ENCODE measurements at places on chromosomes 1 and 21.

DNA sequence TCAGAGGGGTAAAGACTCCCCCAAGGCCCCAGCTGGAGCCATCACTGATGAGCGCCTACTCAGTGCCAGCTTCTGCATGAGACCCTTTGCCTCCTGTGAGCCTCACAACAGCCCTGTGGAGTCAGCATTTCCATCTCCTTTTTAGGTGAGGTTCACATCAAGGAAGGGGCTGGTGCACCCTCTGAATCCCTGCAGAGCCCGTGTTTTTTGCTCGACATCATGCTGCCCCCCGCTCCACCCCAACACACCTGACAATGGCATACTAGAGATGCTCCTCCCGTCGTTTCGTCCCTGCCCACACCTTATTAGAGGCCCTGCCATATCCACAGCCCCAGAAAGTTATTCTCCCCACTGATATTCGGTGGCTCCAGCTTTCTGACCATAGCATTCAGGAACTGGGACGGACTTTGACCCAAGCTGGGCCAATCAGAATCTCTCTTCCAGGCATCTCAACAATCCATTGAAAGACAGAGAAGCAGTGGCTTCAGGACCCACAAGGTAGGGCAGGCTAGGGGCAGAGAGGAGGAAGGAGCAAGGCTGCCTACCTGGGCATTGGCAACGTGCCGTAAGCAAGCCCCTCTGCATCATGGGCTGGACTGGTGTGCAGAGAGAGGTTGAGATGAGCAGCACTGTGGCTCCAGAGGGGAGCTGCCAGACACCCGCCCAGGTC, 32.7 kb downstream of the EPHA10 start:
- DNase-seq, result no peak

DNA sequence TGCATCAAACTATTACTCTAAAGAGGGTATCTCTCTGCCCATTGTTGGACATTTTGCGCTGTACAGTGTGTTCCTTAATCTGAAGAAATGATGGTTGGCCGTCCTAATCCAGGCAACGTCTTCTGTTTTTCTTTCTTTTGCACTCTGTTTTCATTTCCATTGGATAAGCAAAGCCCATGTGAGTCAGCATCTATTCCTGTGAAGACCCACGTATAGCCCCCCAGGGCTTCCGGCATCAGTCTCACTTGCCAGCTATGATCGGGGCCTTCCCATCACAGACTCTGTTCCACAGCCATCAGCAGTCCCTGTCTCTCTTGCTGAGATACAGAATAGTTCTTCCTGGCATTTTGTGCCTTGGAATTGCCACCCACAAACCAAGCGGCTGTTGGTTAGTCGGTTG, 29.2 kb upstream of the BRDT start:
- DNase-seq, result no peak

DNA sequence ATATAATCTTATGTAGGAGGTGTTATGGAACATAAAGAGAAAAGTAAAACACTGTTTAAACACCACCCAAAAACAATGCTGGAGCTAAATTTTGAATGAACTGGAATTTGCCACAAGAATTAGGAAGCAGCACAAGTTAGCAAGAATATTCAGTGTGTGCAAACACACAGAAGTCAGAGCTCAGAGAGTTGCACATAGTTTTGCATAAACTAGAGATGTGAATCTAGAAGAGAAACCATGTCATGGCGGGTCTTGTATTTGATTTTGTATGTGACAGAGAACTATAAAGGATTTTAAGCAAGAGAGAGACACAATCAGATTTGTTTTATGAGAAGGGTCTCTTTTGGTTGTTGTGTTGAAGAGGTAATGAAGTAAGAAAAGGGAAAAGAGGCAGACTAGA, 38.2 kb downstream of the SELENOF start:
- DNase-seq, result no peak

GRCh38 chr1:17212487-17213121, 7.7 kb downstream of the PADI1 start:
- no peak for DNase-seq

- no peak for DNase-seq
These were observed 104.8 kb upstream of the IPO9 start for GRCh38 chr1:201724039-201724765.

DNA sequence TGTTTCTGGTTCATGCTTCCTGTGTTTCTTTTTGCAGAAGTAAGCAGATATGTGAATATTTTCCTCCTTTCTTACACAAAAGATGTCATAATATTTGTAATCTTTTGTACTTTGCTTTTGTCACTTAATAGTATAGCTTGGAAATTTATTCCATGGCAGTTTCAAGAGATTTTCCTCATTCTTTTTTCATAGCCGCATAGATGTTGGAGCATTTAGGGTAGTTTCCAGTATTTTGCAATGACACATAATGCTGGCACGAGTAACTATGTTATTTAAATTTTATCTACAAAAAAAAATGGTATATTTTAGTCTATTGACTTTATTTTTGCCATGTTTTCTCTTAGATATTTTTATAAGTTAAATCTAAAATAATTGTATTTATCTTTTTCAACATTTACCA, 40.7 kb downstream of the AGO3 start:
- no peak for DNase-seq

- DNase-seq, result no peak
These were observed 32.3 kb downstream of the COG2 start for GRCh38 chr1:230674581-230674980.

DNA sequence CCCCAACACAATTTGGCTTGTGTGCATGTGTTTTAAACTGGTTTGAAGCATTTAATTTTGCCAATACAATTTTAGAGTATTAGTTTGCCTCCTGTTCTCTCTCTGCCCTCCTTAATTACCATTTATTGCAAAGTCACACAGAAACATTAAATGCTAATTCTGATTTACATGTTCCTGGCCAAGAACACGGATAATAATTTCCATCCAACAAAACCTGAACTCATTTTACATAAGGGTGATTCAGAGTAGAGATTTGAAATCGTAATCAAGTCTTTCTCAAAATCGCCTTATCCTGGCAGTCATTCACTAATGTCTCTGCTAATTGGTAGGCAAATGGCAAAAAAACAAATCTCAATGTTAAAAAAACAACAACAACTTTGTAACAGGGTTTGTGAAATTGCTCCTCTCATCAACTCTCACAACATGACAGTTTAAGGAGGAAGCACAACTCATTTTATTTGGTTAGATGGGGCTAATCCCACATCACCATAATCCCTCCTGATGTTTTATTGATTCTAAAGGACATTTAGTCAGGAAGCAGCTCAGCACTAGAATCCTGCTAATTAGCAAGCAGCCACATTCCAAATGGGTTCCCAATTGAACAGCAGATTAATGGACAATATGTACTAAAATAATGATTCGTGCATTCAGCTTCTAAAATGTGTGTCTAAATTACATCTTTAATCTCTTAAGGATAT, 55.9 kb downstream of the C1orf87 start:
- DNase-seq, result no peak

DNA sequence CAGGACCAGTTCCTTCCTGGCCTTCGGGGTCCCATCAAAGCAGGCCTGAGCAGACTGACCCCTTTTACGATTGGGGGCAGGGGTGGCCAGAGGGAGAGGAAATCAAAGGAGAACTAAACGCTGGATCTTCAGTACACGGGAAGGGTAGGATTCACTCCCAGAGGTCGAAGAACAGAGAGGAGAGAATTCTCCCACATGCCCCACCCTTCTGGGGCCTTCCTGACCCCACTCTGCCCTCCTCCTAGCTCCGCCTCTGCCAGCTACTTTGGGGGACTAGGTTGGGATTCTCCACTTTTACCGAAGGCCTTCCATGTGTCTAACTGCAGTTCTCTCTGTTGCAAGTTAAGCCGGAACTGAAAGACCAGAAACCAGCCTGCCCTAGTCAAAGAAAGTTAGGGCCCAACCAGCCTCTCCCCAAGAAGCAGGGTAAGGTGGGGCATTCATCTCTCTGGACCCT, 654 bp upstream of the ARHGEF2 start:
- no peak for DNase-seq

GRCh38 chr1:53511323-53511932, 52.2 kb downstream of the DMRTB1 start:
- DNase-seq, result no peak

GRCh38 chr1:7534061-7534825, 236.9 kb upstream of the VAMP3 start:
- DNase-seq, result no peak

DNA sequence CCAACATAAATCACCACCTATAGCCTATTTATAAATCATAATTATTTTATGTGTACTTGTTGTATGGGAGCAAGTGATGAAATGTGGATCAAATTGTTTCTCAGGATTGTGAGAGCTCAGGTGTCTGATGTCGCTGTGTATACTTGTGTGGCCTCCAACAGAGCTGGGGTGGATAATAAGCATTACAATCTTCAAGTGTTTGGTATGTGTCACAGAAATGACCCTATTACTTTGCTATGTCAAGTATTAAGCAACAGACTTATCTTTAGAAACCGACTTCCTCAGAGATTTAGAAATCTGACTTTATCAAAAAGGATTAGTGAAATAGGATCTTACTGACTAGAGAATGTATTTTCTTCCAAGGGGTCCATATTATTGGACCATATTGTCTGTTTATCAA, 280.9 kb downstream of the TPR start:
- DNase-seq, result no peak

GRCh38 chr1:151159373-151159772, 2.9 kb downstream of the TNFAIP8L2 start:
- no peak for DNase-seq

DNA sequence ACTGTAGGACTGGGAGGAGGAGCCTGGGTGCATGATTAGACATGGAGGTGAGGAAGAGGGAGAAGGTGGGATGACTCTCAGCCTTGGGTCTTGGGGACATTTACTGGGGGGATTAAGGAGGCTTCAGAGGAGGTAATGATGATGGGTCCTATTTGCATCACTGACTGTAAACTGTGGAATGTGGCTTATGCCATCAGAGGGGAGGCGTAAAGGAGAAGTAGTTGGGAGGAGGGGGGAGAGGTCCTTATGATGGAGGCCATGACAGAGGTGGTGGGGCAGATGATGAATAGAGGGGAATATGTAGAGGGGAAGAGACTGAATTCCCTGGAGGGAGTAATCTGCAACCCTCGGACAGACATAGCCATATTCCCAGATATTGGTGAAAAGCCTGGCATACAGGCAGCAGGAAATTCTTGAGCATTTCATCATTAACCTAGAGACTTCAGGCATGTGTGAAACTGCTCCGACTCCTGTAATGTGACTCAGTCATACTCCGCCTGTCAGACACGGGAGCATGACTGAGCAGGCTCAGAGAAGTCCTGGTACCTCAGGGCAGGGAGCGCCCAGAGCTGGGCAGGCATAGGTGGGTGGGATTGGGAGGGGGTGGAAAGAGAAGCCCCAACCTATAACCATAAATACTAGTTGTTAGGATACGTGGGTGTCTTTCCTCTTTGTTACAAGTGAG, 8.0 kb upstream of the LCE5A start:
- no peak for DNase-seq

- DNase-seq, result no peak
These were observed 213.9 kb downstream of the SEC16B start for GRCh38 chr1:177755851-177756560.

- DNase-seq, result no peak
These were observed 659.1 kb downstream of the MRPL39 start for GRCh38 chr21:24948186-24948585.

All from activated CD4-positive, alpha-beta T cell treated with anti-CD3 and anti-CD28 coated beads, Interleukin-2, amount 50 U/mL, for 24 hours (primary cell).